Activated CD4-positive, alpha-beta T cell treated with anti-CD3 and anti-CD28 coated beads for 4 hours (primary cell): ENCODE measurements at places on chromosomes 4 and X.

- no peak for DNase-seq
These were observed 365.8 kb upstream of the TENM3 start for GRCh38 chr4:181877329-181877848.

GRCh38 chrX:77749695-77750094 lies 36.3 kb downstream of the ATRX start:
- DNase-seq, result no peak

GRCh38 chrX:150326541-150327247 lies 36.4 kb upstream of the MAMLD1 start:
- DNase-seq, result no peak

- no peak for DNase-seq
These were observed 16.1 kb upstream of the SPANXD start for GRCh38 chrX:141714680-141715079.

GRCh38 chrX:4268676-4269075 lies 555.2 kb upstream of the PRKX start:
- DNase-seq, result no peak

GRCh38 chrX:475926-476723 lies 89.4 kb upstream of the PPP2R3B start:
- DNase-seq, result no peak
